ENCODE measurements at places on chromosomes 1 and 21.
A peak's percentile ranks its signal among the peaks of the same experiment; 100 is the strongest.

- no peak for DNase-seq
Measured at GRCh38 chr21:29219165-29219770, 79.5 kb upstream of the BACH1 start.

DNA sequence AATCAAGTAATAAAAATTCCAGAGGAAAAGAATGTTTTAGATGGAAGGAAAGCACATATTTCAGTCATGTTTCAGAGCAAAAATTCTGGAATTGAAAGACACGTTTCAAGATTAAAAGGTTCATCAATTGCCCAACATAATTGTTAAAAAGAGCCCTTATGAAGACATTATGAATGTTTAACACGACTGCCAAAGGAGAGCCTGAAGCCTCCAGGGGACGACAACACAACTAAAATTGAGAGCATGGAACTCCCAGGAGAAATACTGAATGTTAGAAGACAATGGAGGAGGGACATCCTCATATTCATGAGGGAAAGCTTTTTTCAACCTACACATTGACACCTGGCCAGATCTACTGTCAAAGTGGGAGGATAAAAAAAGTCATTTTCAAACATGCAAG is 16.0 kb downstream of the OR2T11 start:
- DNase-seq, result no peak

- DNase-seq, result no peak
Measured at GRCh38 chr1:183723571-183723970, 70.5 kb upstream of the APOBEC4 start.

DNA sequence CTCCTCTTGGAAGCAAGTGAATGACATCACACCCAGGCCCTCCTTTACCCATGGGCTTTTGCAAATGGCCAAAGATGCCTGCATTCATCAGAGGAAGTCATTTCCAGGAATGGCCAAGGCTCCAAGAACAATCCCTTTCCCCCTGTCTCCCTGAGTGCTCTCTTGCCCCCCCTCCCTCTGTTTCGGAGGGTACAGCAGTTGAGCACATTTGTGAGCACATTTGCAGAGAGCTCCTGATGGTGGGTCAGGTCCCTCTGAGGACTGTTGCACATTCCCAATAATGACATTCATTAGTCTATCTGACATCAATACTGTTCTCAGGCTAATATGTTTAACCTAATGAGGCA is 113.4 kb downstream of the MATN1 start:
- no peak for DNase-seq

- DNase-seq, result no peak
Measured at GRCh38 chr1:40773748-40774265, 9.8 kb upstream of the KCNQ4 start.

DNA sequence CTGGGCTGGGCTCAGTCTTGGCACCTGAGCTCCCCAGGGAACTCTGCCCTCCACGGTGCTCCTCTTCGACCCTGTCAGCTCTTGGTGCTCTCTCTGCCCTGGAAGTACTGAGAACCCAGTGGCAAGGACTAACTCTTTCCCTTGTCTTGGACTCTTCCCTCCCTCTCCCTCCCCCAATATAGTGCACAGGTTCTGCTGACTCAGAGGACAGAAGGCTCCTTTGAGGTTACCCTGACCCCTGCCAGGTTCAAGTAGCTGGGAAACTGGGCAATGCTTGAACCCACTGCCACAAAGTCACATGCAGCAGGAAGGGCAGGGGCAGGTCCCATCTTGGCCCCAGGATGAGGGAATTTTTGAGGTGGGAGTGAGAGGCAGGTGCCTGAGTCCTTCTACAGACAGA is 20.3 kb downstream of the KCNQ4 start:
- DNase-seq, result no peak

DNA sequence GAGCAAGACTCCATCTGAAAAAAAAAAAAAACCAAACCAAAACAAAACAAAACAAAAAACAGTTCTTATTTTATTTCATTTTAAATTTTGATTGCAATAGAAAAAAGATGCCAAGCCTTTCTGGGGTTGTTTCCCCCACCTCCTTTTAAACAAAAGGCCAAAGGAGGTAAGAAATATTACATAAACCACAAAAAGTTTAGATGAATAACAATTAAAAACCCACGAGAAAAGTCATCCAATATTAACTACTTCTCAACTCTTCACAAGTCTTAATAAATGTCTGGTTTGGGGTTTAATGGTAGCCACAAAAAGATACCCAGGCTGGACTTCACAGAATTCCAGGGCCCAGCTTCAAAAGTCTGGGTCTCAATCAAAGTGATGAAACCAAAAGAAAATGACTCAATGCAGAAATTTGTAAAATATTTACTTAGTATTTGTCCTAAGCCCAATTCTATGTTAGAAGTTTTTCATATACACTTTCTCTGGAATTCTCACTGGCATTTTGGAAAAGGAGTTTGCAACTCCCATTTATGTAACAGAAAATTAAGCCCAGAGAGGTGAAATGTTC is 47.0 kb upstream of the SDC3 start:
- no peak for DNase-seq

- no peak for DNase-seq
Measured at GRCh38 chr1:161218301-161219077, 3.4 kb downstream of the FCER1G start.

- peak; percentile 64 for DNase-seq
Measured at GRCh38 chr1:39776400-39776713, 5.2 kb upstream of the OXCT2 start.

DNA sequence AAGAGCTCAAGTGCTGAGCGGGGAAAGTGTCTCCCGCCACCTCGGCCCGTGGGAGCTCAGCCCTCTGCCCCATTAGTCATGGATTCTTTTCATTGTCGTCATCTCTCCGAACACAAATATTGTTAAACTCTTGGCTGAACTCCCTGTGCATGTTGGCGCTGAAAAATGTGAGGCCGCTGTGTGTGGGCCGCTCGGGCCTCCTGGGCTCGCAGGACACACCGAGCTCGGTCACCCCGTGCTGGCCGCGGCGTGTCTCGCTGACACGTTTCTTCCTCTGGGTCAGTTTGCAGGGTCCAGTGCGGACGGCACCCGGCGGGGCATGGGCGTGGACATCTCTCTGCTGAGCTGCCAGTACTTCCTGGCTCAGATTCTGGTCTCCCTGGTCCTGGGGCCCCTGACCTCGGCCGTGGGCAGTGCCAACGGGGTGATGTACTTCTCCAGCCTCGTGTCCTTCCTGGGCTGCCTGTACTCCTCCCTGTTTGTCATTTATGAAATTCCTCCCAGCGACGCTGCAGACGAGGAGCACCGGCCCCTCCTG is 25.6 kb downstream of the SLC45A1 start:
- peak; percentile 69 for DNase-seq

DNA sequence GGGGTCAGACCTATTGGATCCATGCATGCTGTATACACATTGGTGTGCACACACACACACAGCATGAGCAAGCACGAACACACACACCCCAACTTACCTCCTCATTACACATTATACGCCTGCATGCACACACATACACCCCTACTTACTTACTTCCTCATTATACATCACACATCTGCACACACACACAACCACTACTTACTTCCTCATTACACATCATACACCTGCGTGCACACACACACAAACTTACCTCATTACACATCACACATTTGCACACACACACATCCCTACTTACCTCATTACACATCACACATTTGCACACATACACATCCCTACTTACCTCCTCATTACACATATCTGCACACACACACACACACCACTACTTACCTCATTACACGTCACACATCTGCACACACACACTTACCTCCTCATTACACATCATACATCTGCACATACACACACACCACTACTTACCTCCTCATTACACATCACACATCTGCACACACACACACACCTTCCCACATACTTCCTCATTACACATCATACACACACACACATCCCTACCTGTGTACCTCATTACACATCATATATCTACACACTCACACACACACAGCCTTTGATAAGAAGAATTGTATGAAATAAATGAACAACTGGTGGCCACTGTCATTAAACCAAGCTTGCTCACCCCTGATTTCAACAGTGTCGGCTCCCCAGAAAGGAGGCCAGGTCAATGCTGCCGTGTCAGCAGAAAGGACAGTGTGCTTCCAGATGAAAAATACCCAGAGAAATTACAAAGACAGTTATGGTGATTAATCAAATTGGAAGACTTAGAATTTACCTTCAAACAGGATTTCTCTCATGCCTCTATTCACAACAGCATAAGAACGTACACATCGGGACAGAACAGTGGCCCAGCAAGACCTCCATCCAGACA is 117.8 kb downstream of the SETD4 start:
- DNase-seq, result no peak

- no peak for DNase-seq
Measured at GRCh38 chr1:1144122-1144842, 28.4 kb upstream of the C1orf159 start.

DNA sequence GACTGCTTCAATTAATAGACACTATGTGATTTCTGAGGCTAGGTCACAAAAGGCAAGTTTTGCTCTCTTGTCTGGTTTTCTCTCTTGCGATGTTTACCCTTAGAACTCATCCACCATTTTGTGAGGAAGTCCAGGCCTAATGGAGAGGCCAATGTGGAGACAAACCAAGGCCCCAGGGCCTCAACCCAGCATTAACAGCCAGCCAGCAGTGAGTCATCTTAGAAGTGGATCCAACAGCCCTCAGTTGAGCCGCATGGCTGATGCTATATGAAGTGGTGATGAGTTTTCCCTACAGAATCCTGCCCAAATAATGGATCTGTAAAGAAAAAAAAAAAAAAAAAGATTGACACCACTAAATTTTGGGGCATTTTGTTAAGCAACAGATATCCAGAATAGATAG is 95.1 kb downstream of the DNTTIP2 start:
- DNase-seq, result no peak

DNA sequence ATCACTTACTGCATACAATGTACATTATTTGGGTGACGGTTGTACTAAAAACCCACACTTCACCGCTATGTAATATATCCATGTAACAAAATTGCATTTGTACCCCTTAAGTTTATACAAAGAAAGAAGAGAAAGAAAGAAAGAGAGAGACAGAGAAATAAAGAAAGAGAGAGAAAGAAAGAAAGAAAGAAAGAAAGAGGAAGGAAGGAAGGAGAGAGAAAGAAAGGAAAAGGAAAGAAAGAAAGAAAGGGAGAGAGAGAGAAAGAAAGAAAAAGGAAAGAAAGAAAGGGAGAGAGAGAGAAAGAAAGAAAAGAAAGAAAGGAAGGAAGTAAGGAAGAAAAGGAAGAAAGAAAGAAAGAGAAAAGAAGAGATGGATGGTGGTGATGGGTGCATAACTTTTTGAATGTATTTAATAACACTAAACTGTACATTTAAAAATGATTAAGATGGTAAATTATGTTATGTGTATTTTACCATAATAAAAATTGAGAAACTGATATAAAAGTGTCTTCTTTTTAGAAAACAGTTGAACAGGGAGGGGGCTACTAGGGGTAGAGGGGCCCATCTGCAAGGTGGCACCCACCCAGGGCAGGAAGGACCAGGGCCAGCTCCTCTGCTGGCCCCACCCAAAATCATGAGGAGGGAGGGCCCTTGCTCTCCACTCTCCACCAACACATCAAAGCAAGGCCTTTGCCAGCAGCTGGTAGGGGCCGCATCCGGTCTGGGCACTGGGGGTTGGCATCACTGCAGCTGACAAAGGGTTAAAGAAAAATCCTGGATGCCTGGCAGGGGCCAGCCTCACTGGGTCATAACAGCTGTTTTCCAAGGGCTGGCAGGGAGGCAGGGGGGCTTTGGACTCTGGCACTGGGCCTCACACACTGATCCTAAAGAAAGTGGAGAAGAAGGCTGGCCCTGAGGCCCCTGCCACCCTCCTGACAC is 153.9 kb upstream of the EDN2 start:
- DNase-seq, result peak; percentile 53

Measured in femur (tissue), 1 donor.